ENCODE measurements at places on chromosomes 6 and 20.

DNA sequence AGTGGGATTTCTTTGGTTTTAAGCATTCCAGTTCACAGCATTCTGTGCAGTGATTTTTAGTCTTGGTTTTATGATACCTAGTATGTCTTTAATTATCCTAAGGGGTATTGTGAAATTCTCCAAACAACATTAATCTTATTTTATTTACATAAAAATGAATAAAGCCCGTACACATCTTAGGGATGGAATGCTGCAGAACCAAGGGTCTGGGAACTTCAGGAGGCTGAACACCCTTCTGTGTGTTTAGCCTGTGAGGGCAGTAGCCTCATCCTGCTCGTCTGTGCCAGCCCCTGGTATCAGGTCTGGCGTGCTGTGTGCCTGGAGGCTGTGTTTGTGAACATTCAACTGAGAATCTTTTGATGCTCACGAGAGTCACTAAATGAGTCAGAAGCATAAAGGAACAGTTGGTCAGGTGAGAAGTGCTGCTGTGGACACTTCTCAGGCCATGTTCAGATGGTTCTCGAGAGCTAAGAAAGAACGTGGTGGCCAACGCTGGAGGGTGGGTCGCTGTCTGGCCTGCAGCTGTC is 25.2 kb upstream of the C20orf204 start:
- DNase-seq: no peak

- DNase-seq: no peak
These were observed 45.4 kb upstream of the SPTLC3 start for GRCh38 chr20:12963416-12963815.

GRCh38 chr20:8798505-8798904 is 270.4 kb upstream of the PLCB4 start:
- DNase-seq: no peak

- DNase-seq: no peak
These were observed 190.2 kb downstream of the TSHZ2 start for GRCh38 chr20:53162251-53162835.

DNA sequence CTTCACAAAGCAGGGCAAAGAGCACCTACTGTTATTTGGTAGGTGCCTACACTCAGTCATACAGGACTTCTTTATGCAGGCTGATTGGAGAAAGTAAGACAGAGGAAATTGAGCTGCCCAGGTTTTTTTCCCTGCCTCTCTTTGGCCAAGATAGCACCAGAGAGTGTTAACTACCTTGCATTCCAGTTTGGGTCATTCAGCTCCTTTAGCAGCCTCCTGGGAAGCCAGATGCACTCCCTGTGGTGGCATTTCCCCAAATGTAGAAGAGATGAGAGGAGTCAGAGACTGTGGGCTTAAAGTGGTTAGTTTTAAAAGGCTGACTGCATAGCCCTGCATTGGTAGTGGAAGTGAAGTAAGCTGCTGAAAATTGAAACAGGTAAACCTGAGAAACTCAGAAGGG is 358.4 kb downstream of the BCKDHB start:
- DNase-seq: no peak

- DNase-seq: no peak
These were observed 80.6 kb upstream of the CST7 start for GRCh38 chr20:24868396-24868927.

DNA sequence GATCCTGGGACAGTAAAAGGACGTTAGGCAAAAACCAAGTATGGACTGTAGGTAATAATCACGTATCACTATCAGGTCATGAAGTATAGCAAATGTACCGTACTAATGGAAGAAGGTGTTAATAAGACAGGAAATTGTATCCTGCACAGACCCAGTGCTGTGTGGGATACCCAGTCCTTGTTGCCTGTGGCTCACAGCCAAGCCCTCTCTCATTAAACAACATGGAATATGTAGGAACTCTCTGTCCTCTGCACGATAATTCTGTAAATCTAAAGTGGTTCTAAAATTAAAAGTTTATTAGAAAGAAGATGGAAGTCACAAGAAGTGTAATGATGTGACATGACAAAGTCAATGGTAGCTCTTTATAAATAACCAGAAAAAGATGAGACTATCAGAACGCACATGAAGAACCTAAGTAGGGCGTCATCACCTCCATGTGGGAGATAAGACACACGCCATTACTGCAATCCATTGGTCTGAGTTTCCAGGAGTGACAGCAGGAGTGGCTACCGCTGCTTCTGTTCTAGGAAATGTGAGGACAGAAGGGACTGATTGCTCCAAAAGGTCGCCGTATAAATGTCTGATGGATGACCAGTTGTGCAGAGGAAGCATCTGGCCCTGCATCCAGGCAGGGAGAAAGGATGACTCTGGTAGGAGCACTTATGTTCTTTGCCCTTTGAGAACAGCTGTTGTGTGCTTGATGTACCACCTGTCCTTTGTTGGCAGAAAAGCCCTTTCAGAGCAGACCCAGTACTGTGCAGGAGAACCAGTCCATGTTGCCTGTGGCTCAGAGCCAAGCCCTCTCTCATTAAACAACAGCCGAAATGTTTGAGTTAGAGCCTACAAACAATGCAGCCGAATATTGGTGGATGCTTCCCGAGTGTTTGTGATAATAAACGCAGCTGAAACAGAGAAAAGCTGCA is 125.6 kb downstream of the FIG4 start:
- no peak for DNase-seq

- no peak for DNase-seq
These were observed 23.9 kb downstream of the RALY start for GRCh38 chr20:34017610-34018009.

GRCh38 chr20:47821481-47822100 is 36.3 kb upstream of the SULF2 start:
- DNase-seq: no peak

DNA sequence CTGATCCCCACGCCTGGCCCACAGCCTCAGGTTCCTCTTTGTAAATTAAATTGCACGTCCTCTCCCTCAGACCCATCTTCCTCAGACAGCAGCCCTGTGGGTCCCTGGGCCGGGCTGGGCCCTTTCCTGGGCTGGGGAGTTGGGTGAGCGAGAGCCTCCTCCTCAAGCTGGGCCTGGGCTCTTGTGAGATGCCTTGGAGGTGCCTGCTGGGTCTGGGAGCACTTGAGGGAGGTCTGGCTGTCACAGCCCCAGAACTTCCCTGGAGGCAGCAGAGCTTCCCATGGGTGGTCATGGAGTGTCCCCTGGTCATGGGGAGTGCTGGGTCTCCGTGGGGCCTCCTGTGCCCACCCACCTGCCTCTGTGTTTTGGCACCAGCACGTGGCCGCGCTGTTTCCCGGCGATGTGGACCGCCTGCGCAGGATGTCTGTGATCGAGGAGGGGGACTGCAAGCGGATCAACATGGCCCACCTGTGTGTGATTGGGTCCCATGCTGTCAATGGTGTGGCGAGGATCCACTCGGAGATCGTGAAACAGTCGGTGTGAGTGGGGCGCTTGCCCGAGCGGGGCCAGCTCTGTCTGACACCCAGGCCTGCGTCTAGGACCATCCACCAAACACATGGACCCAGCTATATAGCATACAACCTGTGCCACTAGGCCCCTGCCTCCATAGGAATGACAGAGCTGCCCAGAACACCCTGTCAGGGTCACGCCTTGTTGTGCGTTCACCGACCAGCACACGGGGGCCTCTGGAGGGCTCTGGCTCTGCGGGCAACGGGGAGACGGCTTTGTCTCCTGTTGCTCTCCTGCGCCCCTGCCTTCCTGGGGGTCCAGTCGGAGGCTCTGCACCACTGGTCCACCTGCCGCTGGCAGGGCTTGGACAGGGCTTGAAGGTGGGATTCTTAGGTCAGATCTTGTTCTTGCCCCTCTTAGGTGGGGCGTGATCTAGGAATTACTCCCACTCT is 33.0 kb downstream of the PYGB start:
- no peak for DNase-seq

All from activated CD4-positive, alpha-beta T cell treated with anti-CD3 and anti-CD28 coated beads for 1 hour (primary cell).